ENCODE measurements at places on chromosomes 16 and 17.

GRCh38 chr16:46649588-46650253, 28.5 kb upstream of the SHCBP1 start:
- no peak for DNase-seq

- DNase-seq, result no peak
Measured at GRCh38 chr17:80036715-80037477, 454 bp downstream of the CCDC40 start.

DNA sequence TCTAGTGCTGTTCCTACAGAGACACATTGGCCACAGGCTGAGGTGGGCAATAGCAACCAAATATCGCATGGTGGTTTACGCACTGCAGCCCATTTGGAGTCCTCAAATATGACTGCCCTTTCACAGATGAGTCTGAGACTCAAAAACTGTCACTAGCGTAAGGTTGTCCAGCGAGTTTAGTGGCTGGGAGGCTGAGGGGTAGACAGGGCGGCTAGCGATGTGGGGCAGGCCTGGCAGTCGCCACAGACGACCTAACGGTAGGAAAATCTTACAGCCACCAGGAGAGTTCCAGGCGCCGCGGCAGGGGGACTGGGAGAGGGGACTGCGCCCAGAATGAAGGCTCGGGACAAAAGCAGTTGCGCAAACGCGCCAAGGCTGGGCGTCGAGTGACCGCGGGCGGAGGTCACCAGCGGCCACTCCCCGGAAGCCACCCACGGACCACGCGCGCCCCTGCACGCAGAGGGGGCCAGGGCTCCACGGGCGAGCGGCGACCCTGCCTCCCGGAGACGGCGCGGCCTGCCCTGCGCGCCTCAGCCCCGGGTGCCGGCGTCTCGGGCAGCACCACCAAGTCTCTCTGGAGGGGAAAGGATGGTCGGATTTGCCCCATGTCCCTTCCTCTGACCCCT, 699 bp upstream of the MAP1LC3B start:
- DNase-seq, result peak; percentile 57

DNA sequence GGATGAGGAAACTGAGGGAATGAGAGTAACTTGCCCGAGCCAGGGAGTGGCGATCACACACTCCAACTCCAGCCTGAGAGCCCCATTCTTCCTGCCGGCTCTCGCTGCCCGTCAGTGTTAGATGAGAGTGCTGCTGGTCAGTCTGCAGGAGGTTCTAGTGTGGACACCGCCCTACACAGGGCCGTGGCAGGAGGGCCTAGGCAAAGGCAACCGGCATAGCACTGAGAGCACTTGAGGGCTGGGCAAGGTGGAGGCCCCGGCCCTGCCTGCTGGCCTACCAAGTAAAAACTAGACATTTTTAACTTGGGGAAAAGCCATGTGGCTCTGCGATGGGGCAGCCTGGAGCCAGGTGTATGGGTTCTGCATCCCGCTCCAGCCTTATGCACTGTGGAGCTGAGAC, 354.8 kb downstream of the SEC14L1 start:
- DNase-seq, result no peak

DNA sequence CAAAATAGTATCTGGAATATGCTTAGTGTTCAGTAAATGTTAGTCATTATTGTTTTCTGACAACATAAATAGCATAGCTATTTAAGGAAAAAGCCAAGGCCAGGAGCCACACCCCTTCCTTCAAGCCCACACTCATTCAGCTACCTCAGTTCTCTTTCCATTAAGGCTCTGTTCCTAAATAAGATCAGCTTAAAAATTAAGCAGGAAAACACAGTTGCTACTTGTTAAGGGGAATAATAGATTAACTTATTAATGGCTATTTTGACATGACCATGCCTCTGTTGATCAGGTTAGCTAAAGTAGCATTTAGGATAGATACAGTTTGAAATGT, 158.1 kb downstream of the CHD9 start:
- DNase-seq, result peak; percentile 27

DNA sequence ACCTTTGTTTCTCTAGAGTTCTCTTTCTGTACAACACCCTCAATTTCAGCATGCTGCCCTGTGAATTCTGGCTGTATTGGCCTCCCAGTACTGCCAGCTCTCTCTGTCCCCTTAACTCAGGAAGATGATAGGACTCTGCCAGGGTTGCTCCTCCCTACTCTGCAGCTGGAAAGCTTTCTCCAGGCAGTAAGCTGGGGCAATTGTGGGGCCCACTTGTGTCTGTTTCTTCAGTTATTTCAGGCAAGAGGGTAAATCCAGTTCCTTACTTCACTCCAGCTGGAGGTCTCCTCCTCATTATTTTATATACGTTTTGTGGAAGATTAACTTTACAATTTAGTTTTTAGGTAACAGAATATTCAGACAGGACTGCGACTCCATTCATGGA, 9.9 kb downstream of the C17orf100 start:
- DNase-seq, result no peak

GRCh38 chr17:21463204-21463661, 87.1 kb downstream of the KCNJ12 start:
- DNase-seq, result no peak

- no peak for DNase-seq
Measured at GRCh38 chr16:13999895-14000425, 71.2 kb upstream of the MRTFB start.

DNA sequence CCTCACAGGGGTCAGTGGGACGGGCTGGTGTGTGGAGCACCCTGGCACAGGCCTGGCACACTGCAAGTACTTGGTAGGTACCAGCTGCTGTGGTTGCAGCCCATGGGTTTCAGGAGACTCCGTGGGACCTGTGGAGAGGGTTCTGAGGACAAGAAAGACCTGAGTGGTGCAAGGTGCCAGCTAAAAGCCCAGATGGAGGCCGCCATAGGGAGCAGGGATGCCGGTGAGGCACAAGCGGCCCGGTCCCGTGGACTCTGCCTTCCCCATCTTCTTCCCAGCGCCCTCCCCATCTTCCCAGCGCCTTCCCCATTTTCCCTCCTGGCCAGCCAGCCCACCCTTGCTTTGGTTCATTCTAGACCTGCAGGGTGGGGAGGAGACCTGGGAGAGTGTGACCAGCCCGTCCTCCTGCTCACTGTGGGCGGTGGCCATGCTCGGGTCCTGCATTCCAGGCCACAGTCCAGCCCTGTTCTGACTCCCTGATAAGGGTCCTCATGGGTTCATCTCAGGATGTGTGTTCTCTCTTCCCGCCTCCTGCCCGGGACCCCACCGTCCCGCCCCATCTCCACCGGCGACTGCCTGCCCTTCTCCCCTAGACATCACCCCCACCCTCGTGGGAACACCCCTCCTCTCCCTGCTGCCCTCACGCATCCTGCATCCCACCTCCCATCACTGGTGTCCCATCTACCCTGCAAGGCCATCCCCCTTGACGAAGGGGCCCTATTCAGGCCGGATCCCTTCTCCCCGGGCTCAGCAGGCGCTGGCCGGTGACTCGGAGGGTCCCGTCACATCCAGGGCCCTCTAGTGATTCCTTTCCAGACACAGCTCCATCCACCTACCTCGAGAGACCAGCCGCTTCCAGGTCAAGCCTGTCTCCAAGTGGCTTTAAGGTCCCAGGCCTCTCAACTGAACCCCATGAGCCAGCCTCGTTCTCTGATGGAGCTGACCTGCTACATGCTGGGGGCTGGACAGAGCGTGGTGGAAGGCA, 3.4 kb downstream of the ZNF469 start:
- no peak for DNase-seq
